Breast epithelium (tissue), 4 donors: ENCODE measurements at places on chromosomes 6 and 20. TPM values are rescaled to one million over a fixed set of nuclear protein-coding genes. Genes with fewer than 3 reads are reported as not detected.
A peak's percentile ranks its signal among the peaks of the same experiment; 100 is the strongest.

Gene PDCD2
- 54.4 TPM for total RNA-seq

Gene GSTA2
- not detected for total RNA-seq

Gene SLC17A9
- 2.2 TPM for total RNA-seq

Gene IL17F
- not detected for total RNA-seq

Gene CLVS2
- not detected for total RNA-seq

Gene BTNL2
- total RNA-seq: not detected

Gene TMEM217
- total RNA-seq: 1.0 TPM

Gene RFX6
- 1.8 TPM for total RNA-seq

Gene FAM162B
- 3.7 TPM for total RNA-seq

GRCh38 chr6:11368760-11369159, 136.3 kb upstream of the NEDD9 start:
- no peak overlapping the region for H3K4me3 ChIP-seq
- H3K27ac ChIP-seq: no peak overlapping the region
- no peaks in the 10 kb centered on the region for H3K27me3 ChIP-seq

- peak overlapping the region; percentile 76 for H3K4me3 ChIP-seq
- peak; percentile 22 for DNase-seq
- no peaks in the 10 kb centered on the region for H3K27me3 ChIP-seq
- peak overlapping the region; percentile 76 for H3K27ac ChIP-seq
- H3K4me1 ChIP-seq: no peaks in the 10 kb centered on the region
Measured at GRCh38 chr20:43514648-43514999, 7.1 kb downstream of the L3MBTL1 start.

DNA sequence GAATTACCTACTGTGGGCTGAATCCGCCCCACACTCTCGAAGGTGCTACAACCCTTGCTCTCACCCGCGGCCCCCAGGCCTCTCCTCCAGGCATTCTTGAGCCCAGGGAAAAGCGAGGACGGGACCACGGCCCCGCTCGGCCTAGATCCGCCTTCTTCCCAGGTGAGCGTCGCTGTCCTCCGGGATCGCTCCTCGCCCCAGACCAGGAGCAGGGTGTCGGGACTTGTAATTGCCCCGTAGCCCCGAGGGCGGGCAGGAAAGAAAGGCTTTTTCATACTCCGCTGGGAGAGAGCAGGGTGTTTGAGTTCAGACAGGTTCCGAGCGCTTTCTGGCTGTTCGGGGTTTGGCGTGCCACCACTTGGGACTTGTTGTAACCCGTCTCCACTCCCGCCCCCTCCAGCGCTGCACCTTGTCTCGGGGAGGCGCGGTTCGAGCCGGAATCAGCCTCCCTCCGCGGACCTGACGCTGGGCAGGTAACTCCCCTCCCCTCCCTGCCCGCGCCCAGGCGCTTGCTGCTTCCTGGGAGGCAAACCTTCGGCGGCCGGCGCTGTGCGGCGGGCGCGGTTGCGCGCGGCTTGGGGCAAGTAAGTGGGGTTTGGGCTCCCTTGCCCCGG, at the start of gene FAM83B:
TSS of gene FAM83B (plus strand) at position 529 of the 614 bp plus-strand sequence. CDS start 23,476 bp downstream, outside the sequence.
- H3K4me3 ChIP-seq: peak within 1 kb of the TSS; percentile 74
- peak; percentile 70 for DNase-seq
- peak within 1 kb of the TSS; percentile 79 for H3K27ac ChIP-seq
- no peaks in the 10 kb centered on the region for H3K27me3 ChIP-seq
- H3K36me3 ChIP-seq: no peaks in the 10 kb centered on the region
- H3K4me1 ChIP-seq: no peaks in the 10 kb centered on the region

DNA sequence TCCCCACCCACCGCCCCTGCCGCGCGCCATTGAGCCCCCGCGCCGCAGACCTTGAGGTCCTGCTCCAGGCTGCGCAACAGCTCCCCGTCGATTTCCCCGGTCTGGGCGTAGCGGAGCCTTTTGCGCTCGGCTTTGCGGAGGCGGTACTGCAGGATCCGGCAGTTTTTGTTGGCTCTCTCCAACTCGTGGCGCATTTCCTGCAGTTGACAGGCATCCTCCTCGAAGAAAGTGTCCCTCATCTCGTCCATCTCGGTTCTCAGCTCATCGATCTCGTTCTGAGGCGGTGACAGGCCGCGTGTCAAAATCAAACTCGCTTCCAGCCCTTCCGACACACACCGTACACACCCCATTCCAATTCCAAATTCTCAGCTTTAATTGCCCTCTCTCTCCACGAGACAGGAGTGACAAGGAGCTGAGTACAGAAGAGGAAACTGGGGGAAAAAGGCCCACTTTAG, 4.3 kb downstream of the MTCL3 start:
- no peaks in the 10 kb centered on the region for H3K27me3 ChIP-seq
- H3K4me1 ChIP-seq: no peaks in the 10 kb centered on the region
- no peak overlapping the region for H3K27ac ChIP-seq
- peak overlapping the region; percentile 54 for H3K4me3 ChIP-seq
- no peaks in the 10 kb centered on the region for H3K36me3 ChIP-seq
- no peak for DNase-seq

DNA sequence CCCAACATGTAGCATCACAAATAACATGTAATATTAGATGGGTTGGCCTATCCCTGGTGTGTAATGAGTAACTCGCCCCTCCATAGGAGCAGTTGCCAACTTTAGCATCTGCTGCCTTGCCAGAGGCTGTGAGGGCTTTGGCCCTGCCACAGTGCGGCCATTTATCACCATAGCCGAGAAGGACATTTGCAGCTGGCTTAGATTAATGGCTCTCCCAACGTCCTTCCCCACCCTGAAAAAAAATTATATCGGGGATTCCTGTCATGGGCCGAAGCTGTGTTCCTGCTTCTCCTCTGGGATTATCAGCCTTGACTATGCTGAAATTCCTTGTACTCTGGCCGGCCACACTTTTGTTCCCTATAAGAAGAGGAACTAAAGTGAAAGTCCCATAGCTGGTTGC, 7.6 kb upstream of the ADIG start:
- H3K36me3 ChIP-seq: peaks cover 18% of the 10 kb centered on the region
- no peaks in the 10 kb centered on the region for H3K27me3 ChIP-seq
- no peaks in the 10 kb centered on the region for H3K4me1 ChIP-seq
- no peak overlapping the region for H3K27ac ChIP-seq
- H3K4me3 ChIP-seq: no peak overlapping the region

GRCh38 chr6:154792761-154793160, 59.5 kb downstream of the SCAF8 start:
- H3K27ac ChIP-seq: no peak overlapping the region
- no peak overlapping the region for H3K4me3 ChIP-seq
- H3K36me3 ChIP-seq: no peaks in the 10 kb centered on the region

DNA sequence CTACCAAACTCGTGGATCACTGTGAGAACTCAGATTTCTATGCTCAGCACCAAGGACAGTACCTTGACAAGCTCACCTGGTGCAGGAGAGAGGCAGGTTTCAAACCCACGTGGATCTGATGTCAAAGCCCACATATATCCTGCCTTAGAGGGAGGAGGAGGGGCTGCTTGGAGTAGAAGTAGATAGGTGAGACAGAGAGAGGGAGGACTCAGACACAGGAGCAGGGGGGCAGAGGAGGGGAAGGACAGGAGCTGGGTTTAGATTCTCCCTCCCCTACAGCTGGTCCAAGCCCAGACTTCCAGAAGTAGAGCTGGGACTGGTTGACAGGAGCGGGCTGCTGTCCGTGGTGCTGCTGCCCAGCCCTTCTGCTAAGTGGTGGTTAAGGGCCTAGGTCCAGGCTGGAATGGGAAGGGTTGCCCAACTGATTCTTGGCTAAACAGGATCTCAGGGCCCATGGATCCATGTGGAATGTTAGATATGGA, 77.5 kb downstream of the CDH22 start:
- H3K4me1 ChIP-seq: no peaks in the 10 kb centered on the region
- no peaks in the 10 kb centered on the region for H3K36me3 ChIP-seq
- H3K27ac ChIP-seq: no peak overlapping the region

DNA sequence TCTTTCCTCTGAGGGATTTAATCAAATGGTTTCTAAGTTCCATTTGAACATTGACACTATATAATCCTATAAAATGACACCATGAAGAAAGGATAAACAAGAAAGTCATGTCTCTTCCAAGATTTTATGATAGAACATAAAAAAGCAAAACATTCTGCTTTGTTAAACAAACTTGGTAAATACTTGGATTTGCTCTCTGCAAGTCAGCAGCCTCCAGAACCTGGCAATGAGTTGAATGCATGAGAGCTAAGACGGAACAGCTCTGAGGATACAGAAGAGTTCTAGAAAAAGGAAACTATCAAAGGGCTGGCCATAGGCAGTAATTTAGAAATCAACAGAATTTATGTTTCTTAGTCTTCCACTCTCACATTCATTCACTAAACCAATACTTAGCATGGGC, 656.0 kb upstream of the ID4 start:
- H3K4me1 ChIP-seq: no peaks in the 10 kb centered on the region
- no peaks in the 10 kb centered on the region for H3K36me3 ChIP-seq
- H3K4me3 ChIP-seq: no peak overlapping the region
- DNase-seq: no peak
- H3K27ac ChIP-seq: peak overlapping the region; percentile 36
- H3K27me3 ChIP-seq: no peaks in the 10 kb centered on the region

DNA sequence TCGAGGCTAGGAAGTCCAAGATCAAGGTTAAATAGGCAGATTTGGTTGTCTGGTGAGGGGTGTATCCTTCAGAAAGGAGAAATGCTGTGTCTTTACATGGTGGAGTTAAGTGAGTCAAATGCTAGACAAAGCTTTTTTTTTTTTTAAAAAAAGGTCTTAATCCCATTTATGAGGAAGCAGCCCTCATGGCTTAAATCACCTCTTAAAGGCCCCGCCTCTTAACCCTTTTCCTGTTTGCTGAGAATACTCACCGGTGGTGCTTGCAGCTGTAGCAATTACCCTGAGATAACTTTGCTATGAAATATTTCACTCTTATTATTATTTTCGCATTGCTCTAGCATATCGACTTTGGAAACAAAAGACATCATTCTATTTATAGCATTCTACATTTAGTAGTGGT, 30.8 kb downstream of the FBXO30 start:
- no peaks in the 10 kb centered on the region for H3K27me3 ChIP-seq
- H3K27ac ChIP-seq: no peak overlapping the region
- DNase-seq: no peak
- H3K4me3 ChIP-seq: no peak overlapping the region
- H3K4me1 ChIP-seq: no peaks in the 10 kb centered on the region
- no peaks in the 10 kb centered on the region for H3K36me3 ChIP-seq

GRCh38 chr6:43361269-43361668, 8.2 kb downstream of the ZNF318 start:
- no peak overlapping the region for H3K4me3 ChIP-seq
- H3K27ac ChIP-seq: no peak overlapping the region
- H3K27me3 ChIP-seq: no peaks in the 10 kb centered on the region
- H3K4me1 ChIP-seq: no peaks in the 10 kb centered on the region
- no peak for DNase-seq
- H3K36me3 ChIP-seq: no peaks in the 10 kb centered on the region

DNA sequence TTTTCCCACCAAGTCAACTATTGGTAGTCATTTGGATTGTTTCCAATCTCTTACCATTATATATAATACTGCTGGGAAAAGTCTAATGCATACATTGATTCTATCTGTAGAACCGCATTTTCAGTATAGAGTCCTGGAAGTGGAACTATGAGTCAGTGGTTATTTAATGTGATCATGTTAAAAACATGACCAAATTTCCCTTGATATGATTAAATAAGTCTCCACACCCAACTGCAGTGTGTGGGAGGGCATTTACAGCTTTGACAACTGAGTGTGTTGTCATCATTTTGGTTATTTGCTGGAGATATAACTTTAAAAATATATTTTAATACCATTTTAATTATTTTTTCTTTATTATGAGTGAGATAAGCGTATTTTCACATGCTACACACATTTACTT, 1027.6 kb downstream of the EYS start:
- no peak overlapping the region for H3K27ac ChIP-seq
- no peak for DNase-seq
- no peak overlapping the region for H3K4me3 ChIP-seq
- no peaks in the 10 kb centered on the region for H3K4me1 ChIP-seq
- H3K27me3 ChIP-seq: no peaks in the 10 kb centered on the region
- no peaks in the 10 kb centered on the region for H3K36me3 ChIP-seq

DNA sequence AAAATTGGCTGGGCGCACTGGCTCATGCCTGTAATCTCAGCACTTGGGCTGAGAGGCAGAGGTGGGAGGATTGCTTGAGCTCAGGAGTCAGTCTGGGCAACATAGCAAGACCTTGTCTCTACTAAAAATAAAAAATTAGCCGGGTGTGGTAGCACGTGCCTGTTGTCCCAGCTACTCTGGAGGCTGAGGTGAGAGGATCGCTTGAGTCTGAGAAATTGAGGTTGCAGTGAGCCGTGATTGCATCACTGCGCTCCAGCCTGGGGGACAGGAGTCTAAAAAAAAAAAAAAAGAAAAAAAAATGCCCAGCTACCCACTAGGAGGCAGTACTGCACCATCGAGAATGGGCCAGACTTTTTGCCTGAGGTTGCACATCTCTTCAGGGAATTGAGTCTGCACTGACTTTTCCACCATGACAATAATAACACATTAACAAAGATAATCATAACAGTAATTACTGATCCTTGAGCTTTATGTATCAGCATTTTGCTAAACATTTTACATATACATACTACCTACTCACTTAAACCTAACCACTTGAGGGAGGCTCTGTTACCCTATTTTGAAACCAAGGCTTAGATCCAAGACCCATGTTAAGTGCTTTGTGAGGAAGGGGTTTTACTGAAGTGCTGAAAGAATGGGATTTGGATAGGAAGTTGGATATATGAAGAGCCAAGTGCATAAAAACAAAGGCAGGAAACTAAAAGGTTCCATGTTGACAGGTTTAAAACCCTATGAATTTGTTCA, 21.0 kb downstream of the SRSF3 start:
- no peaks in the 10 kb centered on the region for H3K36me3 ChIP-seq
- H3K4me1 ChIP-seq: no peaks in the 10 kb centered on the region
- no peaks in the 10 kb centered on the region for H3K27me3 ChIP-seq
- no peak overlapping the region for H3K4me3 ChIP-seq
- DNase-seq: no peak

GRCh38 chr6:70221025-70221714, 81.7 kb downstream of the COL9A1 start:
- no peak overlapping the region for H3K27ac ChIP-seq
- no peak for DNase-seq
- H3K36me3 ChIP-seq: no peaks in the 10 kb centered on the region
- H3K4me1 ChIP-seq: no peaks in the 10 kb centered on the region
- H3K4me3 ChIP-seq: no peak overlapping the region

DNA sequence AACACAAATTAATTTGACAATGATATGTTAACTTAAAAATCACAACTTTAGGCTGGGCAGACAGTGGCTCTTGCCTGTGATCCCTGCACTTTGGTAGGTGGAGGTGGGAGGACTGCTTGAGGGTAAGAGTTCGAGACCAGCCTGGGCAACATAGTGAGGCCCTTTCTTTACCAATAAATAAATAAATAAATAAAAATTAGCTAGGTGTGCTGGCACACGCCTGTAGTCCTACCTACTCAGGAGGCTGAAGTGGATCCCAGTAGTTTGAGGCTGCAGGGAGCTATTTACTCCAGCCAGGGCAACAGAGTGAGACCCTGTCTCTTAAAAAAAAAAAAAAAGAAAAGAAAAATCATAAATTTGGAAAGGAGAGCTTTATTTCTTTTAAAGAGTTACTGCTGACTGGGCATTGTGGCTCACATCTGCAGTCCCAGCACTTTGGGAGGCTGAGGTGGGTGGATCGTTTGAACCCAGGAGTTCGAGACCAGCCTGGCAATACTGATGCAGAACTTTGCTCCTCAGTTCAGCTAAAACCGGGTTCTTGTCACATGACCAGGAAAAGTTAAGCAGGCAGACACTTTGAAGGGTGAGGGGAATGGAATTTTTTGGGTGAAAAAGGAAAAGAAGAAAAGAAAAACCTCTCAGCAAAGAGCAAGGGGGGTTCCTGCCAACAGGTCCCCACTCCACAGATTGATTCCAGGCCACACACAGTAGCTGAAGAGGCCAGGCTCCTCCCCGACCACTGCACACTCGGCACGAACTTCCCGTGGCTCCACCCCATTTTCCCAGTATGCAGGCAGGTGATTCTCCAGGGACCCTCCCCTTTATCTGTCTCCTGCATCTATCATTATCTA, 44.0 kb upstream of the DDR1 start:
- no peaks in the 10 kb centered on the region for H3K36me3 ChIP-seq
- H3K4me1 ChIP-seq: peaks cover 3% of the 10 kb centered on the region
